GM12891 (cell line): ENCODE measurements at places on chromosomes 4 and X.

GRCh38 chr4:4315461-4316149 is 25.6 kb downstream of the ZBTB49 start:
- DNase-seq: no peak

DNA sequence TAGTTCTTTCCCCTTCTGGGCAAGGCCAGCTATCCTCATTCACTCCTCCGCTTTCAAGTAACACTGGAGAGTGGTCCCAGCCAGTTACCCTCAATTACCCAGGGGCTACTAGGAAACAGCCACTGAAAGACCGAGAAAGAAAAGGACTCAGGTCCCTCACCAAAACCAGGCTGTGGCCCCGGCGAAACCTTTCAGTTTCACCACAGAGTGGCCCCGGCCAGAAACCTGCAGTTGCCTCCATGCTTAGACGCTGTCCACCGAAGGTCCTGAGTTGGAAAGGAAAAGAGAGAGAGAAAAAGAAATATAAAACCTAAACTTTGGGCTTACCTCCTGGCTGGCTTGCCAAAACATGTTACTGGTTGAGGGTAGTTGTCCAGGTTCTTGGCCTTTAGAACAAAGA is 5.0 kb upstream of the AREG start:
- no peak for DNase-seq

DNA sequence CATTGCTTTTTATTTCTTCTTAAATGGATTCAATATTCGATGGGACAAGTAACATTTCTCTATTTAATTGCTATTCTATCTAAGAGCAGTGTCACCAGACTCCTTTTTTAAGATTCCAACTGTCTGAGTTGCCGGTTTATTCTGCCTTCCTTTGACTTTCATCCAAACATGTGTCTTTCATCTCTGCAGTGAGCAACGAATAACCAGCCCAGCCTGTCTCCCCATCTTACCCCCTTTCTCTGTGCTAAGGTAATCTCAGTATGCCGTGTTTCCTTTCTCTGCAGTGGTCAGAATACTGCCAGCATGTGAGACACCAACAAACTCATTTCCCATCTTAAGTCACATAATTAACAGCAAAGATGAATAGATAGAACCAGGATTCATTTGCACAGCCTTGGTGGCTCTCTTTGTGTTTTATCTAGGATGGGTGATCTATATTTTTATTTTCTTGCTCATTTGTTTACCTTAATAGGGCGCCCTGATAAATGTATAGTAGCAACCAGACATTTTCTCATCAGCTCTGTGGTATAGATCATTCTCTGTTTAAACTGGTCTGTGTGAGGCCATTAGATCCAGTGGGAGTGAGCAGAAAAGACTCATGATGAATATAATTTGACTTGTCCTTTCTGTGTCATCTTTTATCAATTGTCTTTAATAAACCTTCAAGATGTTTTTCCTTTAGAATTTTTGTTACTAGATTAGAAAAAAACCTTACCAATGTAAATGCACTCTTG is 394.8 kb upstream of the IGFBP7 start:
- DNase-seq: no peak

DNA sequence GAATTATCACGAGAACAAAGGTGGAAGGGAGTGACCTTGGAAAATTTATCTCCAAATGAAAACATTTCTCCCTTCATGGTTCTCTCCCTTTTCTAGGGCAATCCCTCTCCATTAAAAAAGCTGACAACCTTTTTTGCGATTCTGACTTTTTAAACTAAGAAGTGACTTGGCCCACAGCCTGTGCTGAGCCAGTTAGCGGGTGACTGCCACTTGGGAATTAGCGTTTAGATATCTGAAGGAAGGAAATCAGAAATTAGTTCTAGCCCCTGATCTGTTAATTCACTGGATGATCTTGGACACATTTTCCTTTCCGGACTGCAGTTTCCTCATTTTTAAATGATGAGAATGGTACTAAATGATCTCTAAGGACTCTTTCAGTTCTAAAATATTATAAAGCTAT is 245.0 kb downstream of the FBXO8 start:
- DNase-seq: no peak

GRCh38 chr4:3773552-3774001 is 7.4 kb downstream of the ADRA2C start:
- no peak for DNase-seq

- DNase-seq: no peak
Measured at GRCh38 chrX:118654331-118654730, 73.1 kb upstream of the IL13RA1 start.

GRCh38 chrX:110750526-110751189 is 45.0 kb downstream of the CHRDL1 start:
- DNase-seq: no peak

- no peak for DNase-seq
Measured at GRCh38 chr4:166896254-166896653, 338.0 kb downstream of the SPOCK3 start.

DNA sequence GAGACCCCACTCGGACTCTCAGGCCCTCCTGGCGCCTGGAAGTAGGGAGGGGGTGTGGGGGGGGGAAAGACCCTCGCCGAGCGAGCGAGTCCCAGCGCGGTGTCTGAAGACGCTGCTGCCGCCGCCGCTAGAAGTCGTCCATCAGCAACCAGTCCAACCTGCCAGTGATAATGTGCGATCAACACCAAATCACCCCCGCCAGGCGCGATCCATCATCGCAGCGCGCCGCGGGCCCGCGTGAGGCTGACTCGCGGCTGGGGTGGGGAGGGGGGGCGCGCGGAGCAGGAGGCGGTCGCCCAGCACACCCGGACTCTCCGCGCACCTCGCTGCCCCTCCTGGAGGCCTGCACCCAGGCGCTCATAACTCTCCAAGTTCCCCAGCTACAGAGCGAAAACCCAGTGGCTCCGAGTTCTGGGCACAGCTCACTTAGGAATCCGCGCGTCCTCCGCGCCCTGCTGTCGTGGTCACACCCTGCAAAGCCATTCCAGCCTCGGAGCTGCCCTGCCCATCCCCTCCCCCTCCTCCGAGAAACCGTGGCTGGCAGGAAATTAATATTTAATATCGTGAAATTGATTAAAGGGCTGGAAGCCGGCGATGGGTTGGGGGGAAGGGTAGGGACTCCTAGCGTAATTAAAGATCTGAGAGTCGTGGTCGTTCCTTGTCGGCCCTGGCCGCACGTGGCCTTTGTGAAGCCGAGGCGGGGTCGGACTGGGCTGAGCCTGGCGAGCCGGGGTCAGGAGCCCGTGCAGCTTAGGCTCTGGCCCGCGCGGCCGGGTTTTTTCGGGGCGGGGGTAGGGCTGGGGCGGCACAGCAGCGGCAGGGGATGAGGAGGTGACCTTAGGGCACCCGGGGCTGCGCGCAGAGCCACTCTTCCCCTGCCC is 58.1 kb upstream of the BCOR start:
- DNase-seq: no peak
